Hematopoietic multipotent progenitor cell treated with erythropoietin and hydrocortisone succinate and interleukin-3 and kit ligand, for 8 days (in vitro differentiated cells): ENCODE measurements at places on chromosomes 4 and X.

- DNase-seq: no peak
Observed at GRCh38 chr4:183986971-183987946, 82.2 kb downstream of the STOX2 start.

DNA sequence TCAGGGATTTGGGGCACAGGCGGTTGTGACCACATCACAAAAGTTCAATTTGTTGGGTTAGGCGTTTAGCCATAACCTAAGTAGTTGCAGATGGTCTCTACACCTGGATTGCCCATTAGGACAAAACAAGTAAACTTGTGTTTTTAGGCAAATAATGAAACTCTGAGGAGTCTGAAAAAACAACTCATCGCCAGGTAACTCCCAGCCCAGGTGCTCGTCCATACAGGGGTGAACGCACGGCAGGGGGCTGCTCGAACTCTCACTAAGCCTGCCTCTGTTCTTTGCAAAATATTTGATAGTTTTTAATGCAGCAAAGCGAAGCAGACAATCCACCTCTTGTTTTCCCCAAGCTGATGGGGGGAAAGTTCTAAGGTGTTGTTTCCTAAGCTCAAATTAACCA is 559 bp upstream of the RHOH start:
- DNase-seq: no peak

DNA sequence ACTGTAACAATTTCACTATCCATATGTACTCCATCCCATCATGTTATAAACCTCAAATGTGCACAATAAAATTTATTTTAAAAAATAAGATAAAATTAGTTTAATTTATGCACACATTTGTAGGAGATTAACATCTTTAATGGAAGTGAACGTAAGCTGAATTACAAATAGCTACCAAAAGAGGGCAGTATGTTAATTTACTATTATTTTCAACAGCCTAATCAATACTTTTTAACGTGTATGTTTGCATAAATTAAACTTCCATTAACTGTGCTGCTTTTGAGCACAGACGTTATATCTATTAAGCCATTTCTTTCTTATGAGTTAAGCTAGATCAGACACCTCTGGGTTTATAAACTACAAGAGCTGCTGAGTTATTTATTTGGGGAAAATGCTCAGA is 56.5 kb upstream of the PHKA2 start:
- DNase-seq: peak; percentile 3

DNA sequence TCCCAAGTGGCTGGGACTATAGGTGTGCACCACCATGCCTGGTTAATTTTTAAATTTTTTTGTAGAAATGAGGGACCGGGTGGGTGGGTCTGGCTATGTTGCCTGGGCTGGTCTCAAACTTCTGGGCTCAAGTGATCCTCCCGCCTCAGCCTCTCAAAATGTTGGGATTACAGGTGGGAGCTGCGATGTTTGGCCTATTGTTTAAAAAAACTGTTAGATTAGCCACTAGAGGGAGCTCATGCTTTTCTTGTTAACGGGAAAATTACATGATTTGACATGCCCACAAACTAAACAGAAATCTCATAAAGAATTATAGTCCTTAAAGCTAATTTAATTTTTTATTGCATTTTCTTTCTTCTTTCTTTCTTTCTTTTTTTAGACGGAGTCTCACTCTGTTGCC is 5.0 kb upstream of the SDAD1 start:
- DNase-seq: peak; percentile 70

DNA sequence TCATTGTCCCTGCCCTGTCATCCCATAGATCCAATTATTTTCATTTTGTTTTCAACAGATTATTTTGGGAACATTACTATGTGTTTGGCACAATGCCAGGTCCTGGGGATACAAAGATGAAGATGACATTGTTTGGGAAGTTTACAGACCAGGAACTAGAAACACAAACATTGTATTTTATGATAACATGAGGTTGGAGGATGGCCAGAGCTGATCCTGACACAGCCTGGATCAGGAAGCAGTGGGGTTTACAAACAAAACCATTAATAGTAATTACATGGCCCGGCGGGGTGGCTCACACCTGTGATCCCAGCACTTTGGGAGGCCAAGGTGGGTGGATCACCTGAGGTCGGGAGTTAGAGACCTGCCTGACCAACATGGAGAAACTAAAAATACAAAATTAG is 29.9 kb downstream of the CLRN2 start:
- no peak for DNase-seq

GRCh38 chr4:152480901-152481300 is 55.0 kb downstream of the FBXW7 start:
- no peak for DNase-seq

DNA sequence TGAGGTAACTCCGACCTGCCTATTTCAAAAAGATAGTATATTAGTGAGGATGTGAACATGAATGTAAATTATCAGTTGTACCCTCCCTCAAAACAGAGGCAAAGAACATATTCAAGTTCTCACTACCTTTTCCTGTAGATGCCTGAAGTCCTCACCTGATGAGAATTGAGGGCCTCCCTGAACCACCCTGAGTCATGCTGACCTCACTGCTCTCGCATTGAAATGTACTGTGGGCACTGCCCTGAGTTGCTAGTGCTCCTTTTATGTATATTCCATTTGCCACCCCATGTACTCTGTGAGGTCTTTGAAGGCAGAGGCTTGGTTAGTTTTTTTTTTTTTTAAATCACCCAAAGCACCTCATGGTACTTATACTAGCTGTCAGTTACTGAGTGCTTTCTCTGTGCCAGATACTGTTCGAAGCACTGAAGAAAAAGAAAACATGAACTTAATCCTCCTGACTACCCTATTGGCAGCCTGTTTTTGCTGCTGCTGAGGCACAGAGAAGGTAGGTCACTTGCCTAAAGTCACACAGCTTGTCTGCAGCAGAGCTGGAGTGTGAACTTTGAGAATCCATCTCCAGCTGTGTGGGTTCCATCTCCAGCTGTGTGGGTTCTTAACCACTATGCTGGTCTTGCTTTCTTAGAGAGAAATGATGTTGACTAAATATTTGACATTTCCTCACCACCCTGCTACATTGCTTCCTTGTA is 253.1 kb upstream of the GPC4 start:
- no peak for DNase-seq

DNA sequence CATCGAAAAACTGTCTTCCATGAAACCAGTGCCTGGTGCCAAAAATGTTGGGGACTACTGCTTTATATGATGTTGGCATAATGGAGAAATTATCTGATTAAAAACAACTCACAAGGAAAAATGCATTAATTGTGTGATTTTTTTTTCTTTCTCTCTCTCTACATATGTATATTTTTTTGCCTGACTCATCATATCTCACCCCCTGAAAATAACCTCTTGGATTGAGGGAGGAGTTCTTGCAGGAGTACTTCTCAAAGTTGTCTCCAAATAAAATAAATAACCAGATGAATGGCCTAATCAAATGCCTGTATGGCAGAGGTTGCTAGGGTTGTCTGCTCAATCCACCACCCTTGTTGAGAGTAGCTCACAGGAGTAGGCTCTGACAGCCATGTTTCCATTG is 19.9 kb upstream of the TNIP3 start:
- DNase-seq: no peak

GRCh38 chr4:181685911-181686310 is 557.3 kb upstream of the TENM3 start:
- DNase-seq: no peak

GRCh38 chr4:6562931-6563901 is 11.8 kb upstream of the MAN2B2 start:
- no peak for DNase-seq

DNA sequence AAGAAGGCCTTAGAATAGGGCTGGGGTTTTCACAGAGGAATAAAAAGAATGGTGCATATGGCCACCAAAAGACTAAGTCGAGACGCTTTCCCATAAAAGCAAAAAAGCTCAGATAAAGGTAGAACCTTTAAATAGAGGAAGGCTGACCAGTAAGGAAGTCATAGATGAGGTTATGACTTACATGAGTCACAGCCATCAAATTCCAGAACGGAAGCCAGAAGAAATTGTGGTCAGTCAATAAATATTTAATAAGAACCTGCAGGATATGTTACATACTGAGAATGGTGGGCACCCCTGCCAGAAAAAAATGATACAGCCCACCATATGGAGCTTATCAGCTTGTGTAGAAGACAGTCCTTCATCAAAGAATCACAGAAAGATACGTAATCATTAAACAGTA is 120.1 kb downstream of the MANBA start:
- no peak for DNase-seq

DNA sequence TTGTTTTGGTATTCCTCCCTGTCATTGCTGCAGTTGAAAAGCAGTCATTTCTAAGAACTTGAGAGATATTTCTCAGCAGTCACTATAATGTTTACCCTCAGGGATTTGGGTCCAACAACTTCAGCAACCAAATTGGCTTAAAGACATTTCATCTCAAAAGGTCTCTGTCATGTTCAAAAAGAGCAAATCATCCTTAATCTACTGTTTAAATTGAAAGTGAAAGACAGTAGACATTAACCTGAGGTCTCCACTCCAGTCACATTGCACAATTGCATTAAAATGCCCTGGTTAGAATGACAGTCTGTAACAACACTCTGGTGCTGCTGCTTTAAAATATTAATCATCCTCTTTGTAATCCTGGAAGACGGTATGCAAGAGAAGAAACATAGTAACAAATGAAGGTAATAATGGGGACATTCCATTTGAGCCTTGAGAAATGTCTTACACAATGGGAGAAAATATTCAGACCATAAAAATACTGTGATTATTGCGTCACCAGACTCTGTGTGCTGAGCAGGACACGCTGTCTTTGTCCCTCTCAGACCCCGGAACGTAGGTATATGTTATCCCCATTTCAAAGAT is 90.2 kb upstream of the UNC5C start:
- DNase-seq: no peak

GRCh38 chrX:13001961-13002671 is 27.2 kb downstream of the TMSB4X start:
- DNase-seq: no peak

GRCh38 chr4:137000432-137000831 is 531.9 kb downstream of the PCDH18 start:
- no peak for DNase-seq
